ENCODE measurements at places on chromosomes 6 and 20.

DNA sequence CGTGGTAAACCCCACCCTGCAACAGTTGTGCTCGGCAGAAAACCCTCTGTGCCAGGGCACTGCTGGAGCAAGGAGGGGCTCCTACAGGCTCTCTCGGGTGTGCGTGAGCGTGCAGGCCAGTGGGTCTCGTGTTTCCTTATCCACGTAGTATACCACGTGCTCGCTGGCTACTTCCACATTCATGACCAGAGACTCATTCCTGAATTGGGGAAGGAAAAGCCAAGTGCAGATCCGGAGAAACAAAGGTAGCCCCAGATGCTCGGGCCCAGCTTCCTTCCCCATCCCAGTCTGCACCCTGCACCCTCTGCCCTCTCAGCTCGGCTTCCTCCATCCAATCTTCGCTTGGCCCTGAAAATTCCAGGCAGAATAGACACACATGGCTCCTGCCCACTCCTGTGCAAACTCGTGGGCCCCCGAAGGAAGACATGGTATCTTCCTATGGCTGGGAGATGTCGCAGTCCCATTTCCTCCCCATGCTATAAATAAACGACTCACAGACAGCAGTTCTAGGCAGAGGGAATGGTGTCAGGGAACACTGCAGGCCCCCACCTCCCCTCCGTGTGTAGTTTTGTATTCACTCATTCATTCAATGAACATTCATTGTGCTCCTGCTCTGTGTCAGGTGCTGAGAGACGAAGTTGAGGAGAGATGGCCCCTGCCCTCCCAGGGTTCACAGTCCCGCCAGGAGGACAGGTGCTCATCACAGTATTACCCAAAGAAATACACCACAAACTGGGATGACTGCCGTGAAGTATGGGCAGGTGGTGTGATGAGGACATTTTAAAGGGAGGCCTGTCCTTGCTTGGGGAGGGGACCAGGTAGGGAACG lies 29.6 kb downstream of the NPEPL1 start:
- no peak for DNase-seq

- DNase-seq = no peak
Measured at GRCh38 chr20:1846341-1846740, 48.9 kb upstream of the SIRPA start.

DNA sequence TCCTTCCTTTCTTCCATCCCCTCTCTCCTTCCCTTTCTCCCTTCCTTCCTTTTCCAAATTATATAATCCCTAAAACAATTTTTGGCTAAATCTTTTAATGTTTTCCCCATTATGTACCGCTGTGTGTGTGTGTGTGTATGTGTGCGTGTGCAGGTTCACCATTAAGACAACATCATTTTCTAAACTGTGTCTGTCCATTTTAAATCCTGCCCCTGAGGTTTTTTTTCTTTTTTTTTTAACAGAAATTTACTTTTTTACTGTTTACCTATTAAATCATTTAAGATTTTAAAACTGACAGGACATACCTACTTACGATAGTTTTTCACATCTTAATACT lies 366.3 kb upstream of the EPHA7 start:
- DNase-seq = no peak

DNA sequence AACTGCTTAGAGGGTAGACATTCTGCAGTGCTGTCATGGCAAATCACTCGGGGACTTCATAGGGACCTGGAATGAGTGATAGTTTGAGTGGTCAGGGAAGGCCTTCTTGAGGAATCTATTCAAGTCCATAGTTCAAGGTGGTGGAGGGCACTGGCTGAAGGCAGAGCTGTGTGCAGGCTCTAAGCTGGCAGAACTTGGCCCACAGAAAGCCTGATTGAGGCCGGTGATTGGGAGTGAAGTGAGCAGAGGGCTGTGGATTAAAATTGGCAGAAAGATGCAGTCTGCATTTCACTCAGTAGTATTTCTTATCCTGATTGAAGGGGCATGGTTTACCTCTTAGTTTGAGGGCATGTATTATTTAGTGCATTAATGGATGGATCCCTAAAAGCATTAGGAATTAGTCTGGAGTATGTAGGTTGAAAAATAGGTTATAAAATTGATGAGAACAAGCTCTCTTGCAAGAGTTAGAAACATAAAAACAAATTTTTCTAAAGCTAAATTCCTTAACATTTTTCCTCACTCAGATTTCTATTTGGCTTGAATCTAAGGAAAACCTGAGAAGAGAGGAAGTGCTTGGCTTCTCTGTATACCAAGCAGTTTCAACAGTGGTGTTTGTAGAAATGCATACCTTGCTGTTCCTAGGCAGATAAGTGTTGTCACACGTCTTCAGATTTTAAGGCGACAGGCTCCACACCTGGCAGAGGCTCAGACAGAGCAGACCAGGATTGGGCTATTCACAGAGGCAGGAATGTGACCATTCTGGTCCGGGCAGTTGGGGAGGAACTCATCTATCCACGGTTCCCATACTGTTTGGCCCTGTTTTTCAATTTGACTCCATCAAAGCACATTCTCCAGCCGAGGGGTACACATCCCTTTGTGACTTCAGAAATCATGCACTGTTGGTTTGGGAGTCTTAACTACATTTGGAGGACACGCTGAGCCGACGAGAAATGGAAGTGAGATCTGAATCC lies 45.2 kb downstream of the UTRN start:
- DNase-seq = no peak

- DNase-seq = no peak
Measured at GRCh38 chr6:149003560-149003959, 256.7 kb downstream of the UST start.

GRCh38 chr20:3209257-3209945 lies at the start of gene ITPA:
Gene ITPA (plus strand): TSS chr20:3209498. CDS start chr20:3209552, 54 bp downstream.
- DNase-seq = peak; percentile 63

GRCh38 chr6:3252369-3252768 lies 6.4 kb upstream of the PSMG4 start:
- no peak for DNase-seq

GRCh38 chr6:137832110-137832509 lies 34.9 kb upstream of the TNFAIP3 start:
- DNase-seq = no peak

DNA sequence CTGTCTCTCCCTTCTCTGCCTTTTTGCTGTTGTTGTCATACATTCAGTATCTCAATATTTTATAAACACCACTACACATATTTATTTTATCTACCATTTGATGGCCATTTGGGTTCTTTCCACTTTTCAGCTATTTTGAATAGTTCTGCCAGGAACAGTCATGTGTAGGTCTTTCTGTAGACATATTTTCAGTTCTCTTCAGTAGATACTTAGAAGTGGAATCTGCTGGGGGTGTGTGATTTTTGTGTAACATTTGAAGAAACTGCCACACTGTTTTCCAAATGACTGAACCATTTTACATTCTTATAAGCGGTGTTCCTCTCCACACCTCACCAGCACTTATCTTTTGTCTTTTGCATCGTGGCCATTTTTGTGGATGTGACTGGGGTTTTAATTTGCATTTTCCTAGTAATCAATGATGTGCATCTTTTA lies 197.7 kb downstream of the ARID1B start:
- DNase-seq = no peak

DNA sequence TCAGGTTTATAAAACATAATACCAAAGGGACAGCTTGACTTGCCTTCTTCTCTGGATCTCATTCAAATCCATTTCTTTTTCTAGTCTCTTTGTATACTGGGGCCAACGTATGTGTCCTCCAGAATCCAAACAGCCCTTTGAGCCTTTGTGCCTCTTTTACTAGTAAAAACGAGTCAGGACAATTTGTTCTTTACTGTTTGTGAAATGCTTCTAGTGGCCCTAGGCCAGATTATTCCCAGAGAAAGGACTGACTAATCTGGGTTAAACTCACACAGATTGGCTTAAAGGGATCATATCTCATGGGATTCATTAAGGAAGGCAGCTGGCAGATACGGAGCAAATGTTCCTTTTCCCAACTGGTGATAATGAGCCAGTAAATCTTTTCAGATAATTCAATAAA lies 32.1 kb upstream of the MANEA start:
- no peak for DNase-seq

GRCh38 chr6:13470238-13471140 lies 16.9 kb downstream of the GFOD1 start:
- no peak for DNase-seq

- DNase-seq = no peak
Measured at GRCh38 chr6:125104425-125104824, 49.1 kb upstream of the TPD52L1 start.

DNA sequence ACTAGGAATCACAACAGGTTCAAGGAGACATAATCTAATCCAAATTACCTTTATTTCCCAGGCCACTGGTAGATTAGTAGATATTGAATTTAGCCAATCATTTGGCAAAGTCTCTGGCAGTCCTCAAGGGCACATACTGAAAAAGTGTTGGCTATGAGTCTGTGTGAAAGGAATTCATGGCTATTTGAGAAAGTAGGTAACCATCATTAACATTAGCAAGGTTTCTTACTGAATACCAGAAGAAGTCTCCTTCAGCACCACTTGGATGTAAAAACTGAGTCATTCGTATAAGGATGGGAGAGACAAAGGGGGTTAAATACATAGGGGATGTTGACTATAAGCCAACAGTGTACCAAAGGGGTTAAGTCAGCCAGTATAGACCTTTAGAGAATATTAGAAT lies 36.7 kb downstream of the AGPAT4 start:
- no peak for DNase-seq

GRCh38 chr20:33433465-33434234 lies 9.9 kb downstream of the SNTA1 start:
- no peak for DNase-seq

GRCh38 chr6:56713254-56713672 lies 70.6 kb upstream of the DST start:
- no peak for DNase-seq

DNA sequence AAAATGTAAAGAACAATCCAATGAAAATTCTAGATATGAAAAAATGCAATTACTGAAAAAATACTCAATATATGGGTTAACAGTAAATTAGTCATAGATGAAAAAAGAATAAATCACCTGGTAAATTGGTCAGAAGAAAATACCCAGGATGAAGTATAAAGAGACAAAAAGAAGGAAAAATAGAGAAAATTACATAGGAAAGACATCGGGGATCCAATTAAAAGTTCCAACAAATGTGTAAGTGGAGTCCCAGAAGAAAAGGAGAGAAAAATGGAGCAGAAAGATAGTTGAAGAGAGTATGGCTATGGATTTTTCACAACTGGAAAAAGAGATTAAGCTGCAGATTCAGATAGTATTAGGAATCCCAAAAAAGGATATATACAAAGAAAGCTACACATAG lies 18.7 kb upstream of the UFL1 start:
- DNase-seq = no peak

- DNase-seq = no peak
Measured at GRCh38 chr6:49305010-49305409, 158.0 kb downstream of the MMUT start.

- DNase-seq = no peak
Measured at GRCh38 chr6:101444717-101445116, 51.2 kb downstream of the GRIK2 start.

DNA sequence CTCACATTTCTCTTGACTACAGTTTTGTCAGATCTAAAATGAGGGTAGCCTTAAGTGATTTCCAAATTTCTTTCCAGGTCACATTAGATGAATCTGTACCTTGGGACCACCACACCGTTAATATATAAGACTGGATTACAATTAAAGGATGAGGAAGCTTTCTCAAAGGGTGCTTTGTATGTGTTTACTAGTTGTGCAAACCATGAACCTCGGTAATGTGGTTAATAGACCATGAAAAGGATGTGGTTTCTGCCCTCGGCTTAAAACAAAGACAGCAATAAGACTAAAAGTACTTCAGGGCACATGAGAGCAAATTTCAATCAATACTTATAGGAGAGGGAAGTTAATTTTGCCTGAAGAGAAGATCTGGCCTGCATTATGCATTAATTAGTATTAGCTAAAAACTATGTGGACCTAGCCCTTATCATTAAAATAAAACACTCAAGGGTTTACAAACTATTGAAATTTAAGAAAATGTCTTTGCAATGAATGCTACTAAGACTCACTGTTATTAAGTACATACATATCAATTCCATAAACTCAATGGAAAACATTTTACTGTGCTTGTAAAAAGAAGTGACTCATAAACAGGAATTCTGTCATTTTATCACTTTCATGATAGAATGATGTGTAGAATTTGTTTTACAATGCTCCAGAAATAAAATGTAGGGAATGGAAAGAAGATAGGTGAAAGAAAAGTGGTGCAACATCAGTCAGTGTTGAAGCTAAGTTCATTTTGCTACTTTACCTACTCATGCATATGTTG lies 936 bp upstream of the TMX4 start:
- DNase-seq = peak; percentile 63

DNA sequence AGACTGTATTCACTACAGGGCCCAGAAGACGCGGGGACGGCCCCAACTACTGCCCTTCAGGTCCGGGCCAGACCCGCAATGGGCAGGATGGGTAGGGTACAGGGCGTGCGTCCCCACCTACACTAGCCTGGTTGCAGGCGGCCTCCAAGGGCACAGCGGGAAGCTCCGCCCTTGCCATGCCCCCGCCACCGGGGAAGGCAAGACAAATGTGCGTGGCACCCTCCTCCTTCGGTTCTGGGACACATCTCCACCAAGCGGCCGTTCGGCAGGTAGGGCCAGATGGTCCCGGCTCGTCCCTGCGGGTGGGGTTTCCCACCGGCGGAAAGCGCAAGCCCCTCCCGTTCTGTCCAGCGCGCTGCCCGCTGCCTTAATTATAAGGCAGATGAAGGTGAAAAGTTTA lies 5.6 kb downstream of the NXT1 start:
- DNase-seq = no peak

DNA sequence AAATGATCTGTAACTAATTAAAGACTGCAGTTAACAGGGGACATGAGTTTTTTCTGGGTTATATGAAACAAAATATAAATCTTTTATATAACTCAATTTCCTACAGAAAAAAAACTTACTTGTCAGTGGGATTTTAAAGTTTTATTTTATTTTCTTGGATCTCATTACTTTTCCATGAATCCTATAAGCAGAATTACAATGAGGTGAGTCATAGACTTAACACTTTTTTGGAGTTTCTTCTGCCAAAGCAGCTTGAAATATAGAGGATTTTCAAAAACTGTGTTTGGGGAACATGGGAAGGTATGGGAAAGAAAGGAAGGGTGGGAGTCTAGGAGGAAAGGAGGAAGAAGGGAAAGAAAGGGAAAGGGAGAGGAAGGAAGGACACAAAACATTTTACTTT lies 130.7 kb downstream of the AIG1 start:
- DNase-seq = no peak

- no peak for DNase-seq
Measured at GRCh38 chr20:62344782-62345181, 22.3 kb downstream of the LAMA5 start.

GRCh38 chr6:7454696-7455358 lies 65.2 kb downstream of the RIOK1 start:
- no peak for DNase-seq

- no peak for DNase-seq
Measured at GRCh38 chr6:53481323-53481722, 63.6 kb downstream of the GCLC start.

- no peak for DNase-seq
Measured at GRCh38 chr6:25312034-25312620, 33.0 kb downstream of the CARMIL1 start.

DNA sequence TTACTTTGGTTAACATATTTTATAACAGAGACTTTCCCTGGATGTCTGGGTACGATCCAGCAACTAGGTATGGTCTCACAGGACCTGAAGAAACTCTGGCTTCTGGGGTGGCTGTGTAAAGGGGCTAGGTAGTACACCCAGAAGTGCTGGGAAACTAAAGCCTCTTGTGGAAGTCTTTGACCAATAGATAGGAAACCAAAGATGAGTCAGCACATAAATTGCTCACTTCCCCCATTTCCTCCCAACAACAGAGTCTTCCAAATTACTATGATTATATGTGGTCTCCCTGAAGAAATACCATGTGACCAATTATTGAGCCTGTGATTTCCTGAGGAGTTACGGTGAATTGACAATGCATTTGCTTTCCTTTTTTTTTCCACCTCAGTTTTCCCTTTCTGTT lies 26.8 kb upstream of the TBX18 start:
- DNase-seq = no peak

- DNase-seq = no peak
Measured at GRCh38 chr20:23017516-23017915, 17.6 kb upstream of the SSTR4 start.
